A549 treated with CpdA at 1 μM for 4 hours (cell line): ENCODE measurements at places on chromosomes 4 and X. TPM values are rescaled to one million over a fixed set of nuclear protein-coding genes. Genes with fewer than 3 reads are reported as not detected.

Gene MAGEB17
- total RNA-seq: 0.03 TPM in 1 of 5 replicates, not detected in the others

Gene CXCL6
- total RNA-seq: not detected in 5 replicates

Gene FAM184B
- total RNA-seq: 0.02 to 0.06 TPM (median 0.03 TPM) in 4 of 5 replicates, not detected in the other

Gene C1GALT1C1
- total RNA-seq: 29.8 to 37.6 TPM (median 32.5 TPM) in 5 replicates

Gene NIPAL1
- 0.78 to 1.2 TPM (median 0.85 TPM) in 5 replicates for total RNA-seq

Gene PNCK
- total RNA-seq: 0.22 to 0.86 TPM (median 0.52 TPM) in 4 of 5 replicates, not detected in the other

Gene ZC4H2
- 1.5 to 2.5 TPM (median 2.1 TPM) in 5 replicates for total RNA-seq

Gene ZNF630
- total RNA-seq: 0.10 to 0.35 TPM (median 0.29 TPM) in 5 replicates
